ENCODE measurements at places on chromosomes 16 and 17.

GRCh38 chr17:45868276-45868675 is 23.6 kb downstream of the SPPL2C start:
- no peak for DNase-seq

- no peak for DNase-seq
Observed at GRCh38 chr16:86939609-86940008, 361.3 kb downstream of the FOXL1 start.

GRCh38 chr17:3603119-3603869 is 5.9 kb downstream of the TRPV1 start:
- DNase-seq: no peak

- no peak for DNase-seq
Observed at GRCh38 chr16:71927383-71927782, 32.1 kb downstream of the IST1 start.

DNA sequence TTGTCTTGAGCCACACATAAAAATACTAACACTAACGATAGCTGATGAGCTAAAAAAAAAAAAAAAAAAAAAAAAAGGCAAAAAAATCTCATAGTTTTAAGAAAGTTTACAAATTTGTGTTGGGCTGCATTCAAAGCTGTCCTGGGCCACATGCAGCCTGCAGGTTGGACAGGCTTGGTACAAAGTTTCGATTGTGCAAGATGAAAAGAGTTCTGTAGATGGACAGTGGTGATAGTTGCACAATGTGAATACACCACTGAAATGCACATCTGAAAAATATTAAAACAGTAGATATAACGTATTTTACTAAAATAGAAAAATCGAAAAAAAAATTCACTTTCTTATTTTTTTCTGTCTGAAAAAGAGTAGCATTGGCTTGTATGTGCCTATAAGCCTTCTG is 42.9 kb downstream of the AMFR start:
- no peak for DNase-seq

- no peak for DNase-seq
Observed at GRCh38 chr16:70746040-70746707, 54.8 kb downstream of the VAC14 start.

DNA sequence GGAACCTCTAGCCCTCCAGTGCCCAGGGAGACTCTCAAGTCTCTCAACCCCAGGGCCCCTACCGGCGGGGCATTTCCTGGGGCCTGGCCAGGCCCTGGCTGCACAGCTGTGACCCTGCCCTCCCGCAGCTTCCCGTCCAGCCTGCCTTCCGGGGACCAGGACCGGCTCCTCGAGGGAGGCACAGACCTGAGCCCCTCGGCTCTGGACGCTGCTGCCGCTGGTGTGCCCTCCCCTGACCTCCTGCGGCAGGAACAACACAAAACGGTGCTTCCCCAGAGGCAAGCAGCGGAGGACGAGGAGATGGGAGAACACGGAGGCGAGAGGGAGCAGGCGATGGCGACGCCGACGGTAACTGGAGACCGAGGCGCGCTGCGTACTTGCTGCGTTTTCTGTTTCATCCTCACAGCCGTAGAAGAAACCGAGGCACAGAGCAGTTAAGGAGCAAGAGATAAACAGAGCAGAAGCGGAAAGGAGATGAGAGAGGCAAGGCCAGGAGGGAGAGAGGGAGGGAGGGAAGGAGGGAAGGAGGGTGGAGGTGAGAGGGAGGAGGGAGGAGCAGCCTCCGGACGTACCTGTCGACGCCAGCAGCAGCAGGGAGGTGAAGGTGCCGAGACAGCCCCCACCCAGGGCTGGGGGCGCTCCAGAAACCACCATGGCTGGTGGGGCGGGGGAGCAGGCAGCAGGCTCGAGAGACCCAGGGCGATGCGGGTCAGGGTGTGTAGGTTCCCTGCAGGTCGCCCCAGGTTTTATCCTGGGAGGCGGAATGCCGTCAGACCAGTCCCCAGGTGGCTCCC is at the start of gene PRSS22:
Gene PRSS22 (minus strand): TSS at position 720 of the 794 bp plus-strand sequence. CDS start 66 bp downstream, at position 654.
- DNase-seq: no peak

- no peak for DNase-seq
Observed at GRCh38 chr17:78724999-78725398, 57.1 kb downstream of the CYTH1 start.

DNA sequence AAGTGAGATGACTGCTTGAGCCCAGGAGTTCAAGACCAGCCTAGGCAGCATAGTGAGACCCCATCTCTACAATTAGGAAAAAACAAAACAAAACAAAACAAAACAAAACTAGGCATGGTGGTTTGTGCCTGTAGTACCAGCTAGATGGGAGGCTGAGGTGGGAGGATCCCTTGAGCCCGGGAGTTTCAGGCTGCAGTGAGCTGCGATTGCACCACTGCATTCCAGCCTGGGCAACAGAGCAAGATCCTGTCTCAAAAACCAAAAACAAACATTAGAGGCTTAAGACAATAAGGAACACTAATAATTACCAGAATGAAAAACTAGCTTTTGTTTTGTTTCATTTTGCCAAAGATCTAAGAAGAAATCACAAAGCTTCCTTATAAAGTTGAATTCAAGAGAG is 69.2 kb downstream of the GPRC5B start:
- DNase-seq: no peak

- DNase-seq: peak; percentile 14
Observed at GRCh38 chr16:1823821-1824220, 2.8 kb downstream of the HAGH start.

- no peak for DNase-seq
Observed at GRCh38 chr16:57616876-57617275, 11.6 kb upstream of the ADGRG1 start.

GRCh38 chr16:80503107-80503506 is 37.7 kb upstream of the DYNLRB2 start:
- DNase-seq: no peak

DNA sequence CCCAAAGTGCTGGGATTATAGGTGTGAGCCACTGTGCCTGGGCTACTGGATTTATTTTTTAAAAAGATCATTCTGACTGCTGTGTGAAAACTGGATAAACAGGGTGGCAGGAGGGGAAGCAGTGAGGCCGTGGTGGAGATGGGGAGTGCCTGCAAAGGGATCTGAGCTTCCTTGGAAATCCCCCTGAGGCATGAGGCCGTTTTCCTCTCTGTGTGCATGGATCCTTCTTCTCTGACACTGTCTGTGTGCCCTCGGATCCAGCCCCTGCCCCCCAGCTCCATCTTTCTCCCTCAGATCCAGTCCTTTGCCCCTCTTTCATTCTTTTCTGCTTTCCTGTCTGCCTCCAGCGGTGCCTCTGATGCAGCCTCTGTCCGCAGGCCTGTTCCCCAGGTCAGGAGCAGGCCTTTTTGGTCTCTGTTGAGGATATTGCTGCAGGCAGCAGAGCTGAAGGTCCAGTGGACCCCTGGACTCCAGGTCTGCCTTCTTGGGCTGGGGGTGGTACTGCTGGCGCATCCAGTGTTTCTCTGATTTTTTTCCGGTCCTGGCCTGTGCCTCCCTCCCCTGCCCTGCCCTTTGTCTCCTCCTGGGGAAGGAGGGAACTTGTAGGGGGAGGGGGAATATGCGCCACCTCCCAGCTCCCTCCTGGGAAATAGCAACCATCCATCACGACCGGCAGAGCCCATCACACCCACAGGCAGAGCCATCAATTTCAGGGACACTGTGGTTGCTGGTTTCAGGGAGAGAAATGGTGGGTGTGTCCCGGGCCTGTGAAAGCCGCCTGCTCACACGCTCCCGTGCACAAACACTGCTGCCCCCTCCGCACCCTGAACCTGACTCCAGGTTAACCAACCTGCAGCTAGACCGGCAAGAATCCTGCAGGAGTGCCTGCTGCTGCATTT is 17.0 kb downstream of the MGAT5B start:
- no peak for DNase-seq

DNA sequence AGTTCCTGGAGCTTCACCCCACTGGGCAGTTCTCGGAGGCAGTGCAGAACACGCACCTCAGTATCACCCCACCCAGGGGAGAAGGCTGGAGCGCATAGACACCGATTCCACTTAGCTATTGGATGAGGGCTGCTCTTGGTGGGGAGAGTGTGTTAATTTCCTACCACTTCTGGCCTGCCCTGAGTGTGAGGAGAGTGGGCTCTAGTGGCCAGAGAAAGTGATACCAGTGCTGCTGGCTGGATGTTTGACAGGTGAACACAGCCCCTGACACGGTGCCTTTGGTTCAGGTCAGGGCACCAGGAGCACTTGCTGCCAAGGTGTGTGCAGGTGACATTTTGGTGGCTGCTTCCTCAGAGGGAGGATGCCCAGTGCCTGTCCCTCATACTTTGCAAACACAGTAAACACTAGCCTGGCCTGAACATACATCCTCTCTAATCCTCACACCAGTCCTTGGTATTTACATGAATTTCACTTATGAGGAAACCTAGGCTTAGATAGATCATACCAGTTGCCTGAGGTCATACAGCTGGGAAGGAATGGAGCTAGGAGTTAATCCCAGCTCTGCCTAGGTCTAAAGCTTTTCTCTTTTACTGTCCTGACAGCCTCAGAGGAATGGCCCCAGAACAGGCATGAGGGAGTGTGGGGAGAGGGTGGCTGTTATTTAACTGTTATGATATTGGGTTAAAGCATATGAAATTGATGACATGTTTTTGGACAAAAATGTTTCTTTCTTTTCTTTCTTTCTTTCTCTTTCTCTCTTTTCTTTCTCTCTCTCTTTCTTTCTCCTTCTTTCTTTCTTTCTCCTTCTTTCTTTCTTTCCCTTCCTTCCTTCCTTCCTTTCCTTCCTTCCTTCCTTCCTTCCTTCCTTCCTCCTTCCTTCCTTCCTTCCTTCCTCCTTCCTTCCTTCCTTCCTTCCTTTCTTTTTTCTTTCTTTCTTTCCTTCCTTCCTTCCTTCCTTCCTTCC is 21.0 kb upstream of the ITGAX start:
- DNase-seq: peak; percentile 33

DNA sequence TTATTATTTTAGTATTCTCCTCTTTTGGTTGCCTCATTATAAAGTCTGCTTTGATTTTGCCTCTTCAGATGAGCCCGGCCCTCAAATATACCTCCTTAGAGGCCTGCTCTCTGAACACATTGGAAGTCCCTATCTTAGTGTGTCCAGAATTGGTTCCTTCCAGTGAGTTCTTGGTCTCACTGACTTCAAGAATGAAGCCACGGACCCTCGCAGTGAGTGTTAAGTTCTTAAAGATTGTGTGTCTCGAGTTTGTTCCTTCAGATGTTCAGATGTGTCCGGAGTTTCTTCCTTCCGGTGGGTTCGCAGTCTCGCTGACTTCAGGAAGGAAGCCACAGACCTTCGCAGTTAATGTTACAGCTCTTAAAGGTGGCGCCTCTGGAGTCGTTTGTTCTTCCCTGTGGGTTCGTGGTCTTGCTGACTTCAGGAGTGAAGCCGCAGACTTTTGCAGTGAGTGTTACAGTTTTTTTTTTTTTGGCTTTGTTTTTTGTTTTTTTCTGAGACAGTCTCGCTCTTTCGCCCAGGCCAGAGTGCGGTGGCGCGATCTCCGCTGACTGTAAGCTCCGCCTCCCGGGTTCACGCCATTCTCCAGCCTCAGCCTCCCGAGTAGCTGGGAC is 45.8 kb upstream of the NOS2 start:
- DNase-seq: no peak

GRCh38 chr16:23650674-23651416 is 9.6 kb downstream of the DCTN5 start:
- DNase-seq: no peak

- DNase-seq: no peak
Observed at GRCh38 chr16:58937661-58938060, 203.5 kb upstream of the GOT2 start.

- DNase-seq: peak; percentile 41
Observed at GRCh38 chr16:27401768-27402568, at the start of gene IL21R. Gene IL21R, plus strand, starts transcription at chr16:27402174. Its CDS starts 27,898 bp downstream, at chr16:27430072.

GRCh38 chr16:80623376-80623775 is 82.6 kb downstream of the DYNLRB2 start:
- no peak for DNase-seq

- no peak for DNase-seq
Observed at GRCh38 chr17:67544364-67544955, 167.4 kb downstream of the PITPNC1 start.

GRCh38 chr17:61470530-61471136 is 18.4 kb downstream of the TBX4 start:
- no peak for DNase-seq

DNA sequence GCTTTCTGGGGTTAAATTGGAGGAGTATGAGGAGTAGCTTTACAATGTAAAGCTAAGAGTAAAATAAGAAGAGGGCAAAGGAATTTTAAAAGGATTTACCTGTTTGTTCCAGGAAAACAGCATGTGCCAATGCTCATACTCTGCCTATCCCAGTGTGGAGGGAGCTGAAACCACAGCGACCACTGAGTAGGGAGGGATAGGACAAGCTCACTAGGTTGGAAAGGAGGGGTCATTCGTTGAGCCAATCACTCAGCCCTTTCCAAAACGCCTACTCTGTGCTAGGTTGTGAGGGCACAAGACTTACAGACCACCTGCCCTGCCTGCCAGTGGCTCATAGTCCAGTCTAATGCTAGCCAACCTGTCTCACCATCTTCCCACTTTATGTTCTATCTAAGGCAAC is 1.1 kb upstream of the DNAJC7 start:
- DNase-seq: no peak

DNA sequence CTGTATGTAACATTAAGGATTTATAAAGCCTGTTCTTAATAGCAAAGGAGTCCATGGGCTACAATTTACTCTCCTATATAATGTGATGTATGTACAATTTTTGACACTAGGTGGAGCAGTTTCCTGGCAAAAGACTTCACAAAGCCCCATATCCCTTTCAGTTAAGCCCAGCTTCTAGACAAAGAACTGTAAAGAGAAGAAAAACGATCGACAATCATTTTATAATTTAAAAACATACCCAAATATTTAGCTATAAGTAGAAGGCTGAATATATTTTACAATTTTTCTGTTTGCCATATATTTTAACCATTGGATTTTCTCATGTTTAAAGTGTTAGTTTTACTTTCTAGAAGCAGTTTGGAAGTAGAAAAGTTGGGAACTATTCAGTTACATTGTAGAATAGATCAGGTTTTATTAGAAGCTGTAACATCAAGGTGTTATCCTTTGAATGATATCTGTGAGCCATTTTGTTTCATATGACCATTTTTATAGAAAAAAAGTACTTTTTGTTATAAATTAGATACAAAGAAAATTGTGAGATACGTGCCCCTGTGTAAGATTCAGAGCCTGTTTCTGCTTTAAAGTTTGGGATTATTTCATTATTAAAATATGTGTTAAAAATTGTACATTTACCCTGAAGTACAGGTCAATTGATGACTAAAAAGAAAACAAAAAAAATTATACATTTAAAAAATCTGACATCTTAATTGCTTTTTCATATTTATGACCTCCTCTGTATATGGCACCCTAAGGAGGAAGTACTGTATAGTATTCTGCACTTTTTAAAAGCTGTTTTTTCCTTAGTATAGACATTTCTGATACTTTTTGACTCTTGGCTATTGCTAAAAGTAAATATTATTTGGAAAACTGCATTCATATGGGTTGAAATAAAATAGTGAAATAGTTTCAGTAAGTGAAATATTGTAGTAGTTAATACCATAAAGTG is 46.3 kb downstream of the VMP1 start:
- DNase-seq: peak; percentile 84

DNA sequence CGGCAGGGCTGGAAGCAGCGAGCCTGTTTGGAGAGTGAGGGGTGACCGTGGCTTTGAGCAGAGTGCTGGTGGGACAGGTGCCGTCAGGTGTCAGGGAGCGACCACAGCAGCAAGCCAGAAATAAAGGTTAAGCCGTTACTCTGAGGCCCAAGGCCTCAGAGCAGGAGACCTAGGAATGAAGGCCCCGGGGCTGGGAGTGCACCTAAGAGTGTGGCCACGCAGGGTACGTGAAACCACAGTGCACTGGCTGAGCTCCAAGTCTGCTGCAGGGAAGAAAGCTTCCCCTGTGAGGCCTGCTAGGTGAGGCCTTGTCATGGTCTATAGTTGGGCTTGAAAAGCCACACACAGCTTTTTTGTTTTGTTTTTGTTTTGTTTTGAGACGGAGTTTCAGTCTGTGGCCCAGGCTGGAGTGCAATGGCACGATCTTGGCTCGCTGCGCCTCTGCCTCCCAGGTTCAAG is 8.7 kb downstream of the CLUAP1 start:
- no peak for DNase-seq

Data from brain (organoid and tissue), 16 donors.